ENCODE measurements at places on chromosomes 16 and 17. TPM values are rescaled to one million over a fixed set of nuclear protein-coding genes. Genes with fewer than 3 reads are reported as not detected.

DNA sequence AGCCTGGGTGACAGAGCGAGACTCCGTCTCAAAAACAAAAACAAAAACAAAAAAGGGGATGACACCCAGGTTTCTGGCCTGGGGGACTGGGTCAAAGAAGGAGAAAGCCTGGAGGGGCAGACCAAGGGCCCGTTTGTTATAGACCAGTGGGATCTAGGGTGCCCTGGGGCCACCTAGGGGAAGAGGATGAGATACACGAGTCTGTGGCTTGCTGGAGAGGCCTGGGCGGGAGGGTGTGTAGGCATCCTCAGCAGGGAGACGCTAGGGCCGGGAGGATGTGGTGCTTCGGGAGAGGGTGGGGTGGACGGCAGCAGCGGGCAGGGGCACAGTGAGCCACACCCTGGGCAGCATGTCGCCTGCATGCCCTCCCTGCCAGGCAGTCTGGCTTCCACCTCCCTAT, 17.1 kb upstream of the CRK start:
- DNase-seq: no peak

IGSF6 gene
- total RNA-seq: not detected

HNF1B gene
- 0.16 TPM for total RNA-seq

- DNase-seq: no peak
These were observed 3.6 kb downstream of the CBX8 start for GRCh38 chr17:79792984-79793923.

- DNase-seq: no peak
These were observed 352.8 kb downstream of the CDH13 start for GRCh38 chr16:82979406-82980111.

- DNase-seq: no peak
These were observed 26.0 kb upstream of the PRM1 start for GRCh38 chr16:11306997-11307638.

DNA sequence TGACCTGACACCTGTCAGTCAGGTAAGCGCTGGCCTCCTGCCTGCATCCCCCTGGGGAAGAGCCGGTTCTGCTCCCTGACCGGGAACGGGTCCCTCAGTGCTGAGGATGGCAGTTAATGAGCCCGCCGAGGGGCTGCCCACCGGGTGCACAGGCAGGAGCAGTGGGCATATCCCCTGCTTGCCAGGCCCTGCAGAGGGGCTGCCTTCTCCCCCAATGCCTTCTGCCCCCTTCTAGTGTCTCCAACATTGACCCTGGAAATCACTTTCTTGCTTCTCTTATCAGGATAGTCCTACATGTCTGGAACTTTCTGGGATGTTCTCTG, 388.5 kb downstream of the SEC14L1 start:
- no peak for DNase-seq

DNA sequence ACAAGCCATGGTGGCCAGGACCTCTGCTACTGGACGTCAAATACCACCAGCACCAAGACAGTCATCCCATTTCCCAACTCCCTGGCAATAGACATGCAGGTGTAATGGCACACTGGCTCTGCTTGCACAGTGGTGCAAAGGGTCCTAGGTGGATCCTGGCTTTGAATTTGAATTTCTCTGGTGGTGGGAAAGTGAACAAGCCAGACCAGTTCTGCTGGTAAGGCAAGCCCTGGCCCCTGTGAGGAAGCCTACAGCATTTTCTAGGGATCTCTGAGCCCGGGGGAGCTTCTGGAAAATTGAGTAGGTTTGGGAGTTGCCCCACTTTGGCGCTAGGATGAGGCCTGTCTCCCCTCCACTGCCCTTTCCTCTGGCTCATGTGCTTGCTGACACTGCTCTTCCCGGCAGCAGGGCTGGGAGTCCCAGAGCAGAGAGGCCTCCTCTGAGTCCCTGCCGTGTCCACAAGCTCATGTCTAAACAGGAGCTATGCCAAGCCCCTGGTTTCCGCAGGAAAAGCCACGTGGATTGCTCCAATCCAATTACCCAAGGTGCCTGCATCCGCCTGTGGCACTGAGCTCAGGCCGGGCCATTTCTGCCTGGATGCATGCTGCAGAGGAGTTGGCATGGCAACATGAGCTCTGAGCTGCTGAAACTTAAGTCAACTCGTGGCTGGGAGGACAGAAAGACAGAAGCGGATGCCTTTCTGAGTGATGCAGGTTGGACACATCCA, 67.0 kb downstream of the PRMT7 start:
- DNase-seq: no peak

GRCh38 chr17:2312736-2313135, 9.0 kb downstream of the SRR start:
- DNase-seq: no peak

GRCh38 chr17:27327871-27328270, 34.0 kb downstream of the WSB1 start:
- DNase-seq: no peak

DNA sequence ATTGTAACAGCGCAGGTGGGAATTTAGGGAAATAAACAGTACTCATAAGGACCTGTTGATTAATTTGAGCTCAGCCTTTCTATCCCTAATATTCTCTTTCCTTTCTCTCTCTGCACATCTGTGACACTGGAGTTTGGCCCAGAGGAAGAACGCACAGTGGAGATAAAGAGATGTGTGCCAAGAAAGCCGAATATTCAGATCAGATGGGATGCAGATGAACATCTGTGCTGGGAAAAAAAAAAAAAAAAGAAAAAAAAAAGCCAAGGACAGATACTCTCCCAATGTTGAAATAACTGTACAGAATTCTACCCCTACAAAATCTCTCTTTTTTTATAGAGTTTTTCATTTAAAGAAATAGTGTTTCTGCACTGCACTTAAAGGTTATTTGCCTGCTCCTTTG, 485.4 kb downstream of the KCNJ2 start:
- DNase-seq: no peak

GRCh38 chr16:65032387-65032786, 89.5 kb downstream of the CDH11 start:
- no peak for DNase-seq

DNA sequence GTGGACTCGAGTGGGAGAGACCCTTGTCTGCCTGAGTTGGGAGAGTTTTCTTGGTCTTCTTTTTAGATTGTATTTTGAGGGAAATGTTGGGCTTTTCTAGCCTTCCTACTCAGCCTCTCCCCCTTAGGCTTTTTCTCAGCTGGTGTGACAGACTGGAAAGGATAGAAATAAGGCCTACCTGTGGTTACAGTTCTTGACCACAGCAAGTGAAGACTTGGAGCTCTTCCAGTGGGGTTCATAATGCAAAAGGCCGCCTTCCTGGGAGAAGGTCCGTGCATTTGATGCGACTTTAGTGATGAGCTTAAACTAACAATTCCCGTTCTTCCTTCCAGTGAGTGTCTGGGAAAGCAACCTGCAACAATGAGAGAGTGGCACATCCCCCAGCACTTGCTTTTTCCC, 56.8 kb downstream of the B9D1 start:
- DNase-seq: no peak
